CD4-positive, alpha-beta memory T cell (primary cell): ENCODE measurements at places on chromosomes 7 and 10.

DNA sequence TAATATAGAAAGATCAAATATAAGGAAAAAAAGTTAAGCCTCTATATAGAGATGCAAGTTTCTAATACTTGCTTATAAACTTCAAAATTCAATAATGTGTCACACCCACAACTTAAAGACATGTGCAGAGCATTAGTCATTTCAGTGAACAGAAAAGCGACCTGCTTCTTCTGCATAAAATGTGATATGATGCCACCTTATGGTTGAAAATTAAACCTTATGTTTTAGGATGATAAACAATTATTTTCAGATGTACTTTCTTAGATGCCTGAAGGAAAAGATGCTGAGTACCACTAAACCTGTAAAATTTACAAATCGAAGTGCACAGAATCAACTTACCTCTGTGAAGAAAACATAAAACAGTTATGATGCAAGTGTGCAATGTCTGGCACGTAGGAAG lies 96.0 kb downstream of the MTERF1 start:
- no peak for DNase-seq

- DNase-seq, result no peak
Measured at GRCh38 chr7:95993380-95993779, 221.0 kb downstream of the DYNC1I1 start.

DNA sequence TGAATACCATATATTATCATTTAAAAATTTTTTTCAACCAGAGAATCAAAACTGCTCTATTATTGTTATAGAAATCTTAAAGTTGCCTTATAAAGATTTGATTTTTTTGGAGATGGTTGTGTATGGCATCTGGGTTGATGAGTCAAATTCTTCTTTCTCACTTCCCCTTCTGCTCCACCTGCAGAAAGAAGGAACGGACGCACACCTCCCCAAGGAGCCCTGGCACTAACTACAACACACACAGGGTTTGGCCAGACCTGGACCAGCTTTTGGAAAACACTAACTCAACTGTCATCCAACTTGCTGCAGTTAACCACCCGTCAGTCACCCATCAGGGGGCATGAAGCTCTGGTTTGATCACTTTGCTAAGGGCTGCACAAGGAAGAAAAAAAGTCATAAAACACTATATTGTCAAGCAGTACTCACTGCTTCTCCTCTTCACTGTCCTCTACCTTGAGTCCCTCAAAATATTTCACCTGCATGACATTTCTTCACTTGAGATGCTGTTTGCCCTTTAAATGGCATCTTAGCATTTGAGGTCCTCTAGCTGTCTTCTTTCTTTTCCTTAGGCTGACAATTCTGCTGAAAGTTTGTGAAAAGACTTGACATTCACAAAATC lies 266.7 kb upstream of the PHF14 start:
- no peak for DNase-seq

- DNase-seq, result no peak
Measured at GRCh38 chr10:62189131-62189530, 79.5 kb downstream of the RTKN2 start.

GRCh38 chr7:143369678-143370651 lies 7.5 kb upstream of the FAM131B start:
- no peak for DNase-seq

DNA sequence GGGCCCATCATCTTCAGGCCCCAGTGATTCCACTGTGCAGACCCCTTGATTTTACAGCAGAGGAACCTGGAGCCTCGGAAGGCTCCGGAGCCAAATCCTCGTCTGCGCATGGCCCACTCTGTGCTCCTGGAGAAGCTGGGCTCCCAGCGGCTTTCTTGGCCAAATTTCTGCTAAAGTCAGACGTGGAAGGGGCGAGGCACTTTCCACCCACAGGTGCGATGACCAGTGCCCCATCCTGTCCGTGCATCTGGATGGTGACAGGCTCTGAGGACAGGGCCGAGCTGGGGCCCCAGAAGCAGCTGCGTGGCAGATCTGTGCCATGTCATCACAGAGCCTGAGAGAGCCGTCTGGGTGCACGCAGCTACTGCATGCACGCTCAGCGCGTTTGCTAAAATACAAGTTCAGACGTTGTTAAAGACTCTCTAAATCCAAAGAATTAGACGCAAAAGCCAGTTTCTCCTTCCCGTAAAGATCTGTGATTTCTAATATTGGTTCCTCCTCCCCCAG lies 57.2 kb downstream of the JAKMIP3 start:
- no peak for DNase-seq

DNA sequence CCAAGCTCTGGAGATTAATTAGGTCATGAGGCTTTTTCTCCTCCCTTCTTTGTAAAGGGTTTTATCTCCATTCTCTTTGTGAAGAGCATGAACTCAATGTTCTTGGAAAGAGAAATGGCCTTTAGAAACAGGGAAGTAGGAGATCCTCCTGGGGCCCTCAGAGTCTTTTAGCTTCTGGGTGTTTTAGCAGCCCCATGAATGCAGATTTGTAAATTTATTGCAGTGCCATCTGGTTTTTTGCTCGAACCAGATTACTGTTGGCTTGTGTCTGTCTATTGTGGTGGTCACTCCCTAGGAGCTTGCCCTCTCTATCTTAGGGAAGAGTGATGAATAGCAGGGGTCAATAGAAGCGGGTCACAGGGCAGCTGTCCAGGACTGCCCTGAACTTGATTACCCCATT lies 110.6 kb downstream of the BTRC start:
- DNase-seq, result no peak

DNA sequence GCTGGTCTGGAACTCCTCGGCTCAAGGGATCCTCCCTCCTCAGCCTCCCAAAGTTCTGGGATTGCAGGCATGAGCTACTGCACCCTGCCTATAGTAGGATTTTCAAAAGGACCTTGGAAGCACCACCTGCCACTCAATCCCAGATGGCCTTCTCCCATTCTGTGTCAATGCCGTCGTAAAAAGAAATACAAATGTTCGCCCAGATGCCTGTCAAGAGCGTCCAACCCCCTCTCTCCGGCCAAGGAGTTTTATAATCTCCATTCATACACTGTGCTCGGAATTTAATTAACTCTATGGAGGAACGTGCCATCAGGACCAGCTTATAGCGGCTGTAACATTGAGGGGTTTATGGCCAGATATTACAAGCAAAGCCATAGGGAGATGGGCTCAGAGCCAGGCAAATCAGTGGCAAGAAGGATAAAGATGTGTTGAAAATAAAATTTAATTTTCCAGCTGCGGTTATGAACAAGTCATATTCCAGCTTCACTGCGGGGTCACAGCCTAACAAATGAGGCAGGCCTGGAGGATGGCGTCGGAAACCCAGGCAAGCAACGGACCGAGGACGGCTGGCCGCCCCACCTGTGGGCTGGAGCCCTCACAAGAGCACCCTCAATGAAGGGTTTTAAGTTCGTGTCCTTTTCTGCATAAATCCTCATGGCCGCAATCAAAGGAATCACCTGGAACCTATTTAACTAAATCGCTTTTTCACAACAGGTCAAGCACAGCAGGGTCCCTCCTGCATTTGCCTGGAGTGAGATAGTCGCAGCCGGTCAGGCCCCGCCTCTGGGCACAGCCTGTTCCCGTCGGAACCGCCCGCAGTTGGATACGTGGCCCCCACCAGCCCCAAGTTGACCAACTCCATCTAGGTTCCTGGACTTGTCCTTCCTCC lies 374.5 kb upstream of the FOXK1 start:
- no peak for DNase-seq

DNA sequence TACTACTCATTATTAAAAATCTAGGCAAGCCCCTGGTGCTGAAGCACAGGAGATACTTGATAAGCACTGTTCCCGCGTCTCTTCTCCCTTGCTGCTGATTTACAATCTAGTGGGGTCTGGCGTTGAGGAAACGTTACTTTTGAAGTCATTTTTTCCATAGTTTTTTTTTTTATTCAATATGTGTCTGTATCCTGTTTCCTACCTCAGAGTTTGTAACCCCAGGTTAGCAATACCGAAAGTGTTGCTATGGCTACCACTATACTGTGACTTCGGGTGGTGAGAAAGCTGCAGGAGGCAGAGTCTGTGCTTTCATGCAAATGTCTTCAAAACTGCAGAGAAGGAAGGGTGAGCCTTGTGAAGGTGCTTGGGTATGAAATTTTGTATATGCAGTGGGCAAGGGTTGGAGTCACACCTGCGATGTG lies 458.8 kb upstream of the GHITM start:
- DNase-seq, result peak; percentile 12

- no peak for DNase-seq
Measured at GRCh38 chr7:91357379-91357778, 93.1 kb downstream of the FZD1 start.

GRCh38 chr10:71968553-71969474 lies 4.6 kb downstream of the CHST3 start:
- no peak for DNase-seq

- peak; percentile 49 for DNase-seq
Measured at GRCh38 chr7:21256310-21256877, 171.5 kb upstream of the SP4 start.

GRCh38 chr10:79387974-79388850 lies 40.9 kb downstream of the PPIF start:
- no peak for DNase-seq

DNA sequence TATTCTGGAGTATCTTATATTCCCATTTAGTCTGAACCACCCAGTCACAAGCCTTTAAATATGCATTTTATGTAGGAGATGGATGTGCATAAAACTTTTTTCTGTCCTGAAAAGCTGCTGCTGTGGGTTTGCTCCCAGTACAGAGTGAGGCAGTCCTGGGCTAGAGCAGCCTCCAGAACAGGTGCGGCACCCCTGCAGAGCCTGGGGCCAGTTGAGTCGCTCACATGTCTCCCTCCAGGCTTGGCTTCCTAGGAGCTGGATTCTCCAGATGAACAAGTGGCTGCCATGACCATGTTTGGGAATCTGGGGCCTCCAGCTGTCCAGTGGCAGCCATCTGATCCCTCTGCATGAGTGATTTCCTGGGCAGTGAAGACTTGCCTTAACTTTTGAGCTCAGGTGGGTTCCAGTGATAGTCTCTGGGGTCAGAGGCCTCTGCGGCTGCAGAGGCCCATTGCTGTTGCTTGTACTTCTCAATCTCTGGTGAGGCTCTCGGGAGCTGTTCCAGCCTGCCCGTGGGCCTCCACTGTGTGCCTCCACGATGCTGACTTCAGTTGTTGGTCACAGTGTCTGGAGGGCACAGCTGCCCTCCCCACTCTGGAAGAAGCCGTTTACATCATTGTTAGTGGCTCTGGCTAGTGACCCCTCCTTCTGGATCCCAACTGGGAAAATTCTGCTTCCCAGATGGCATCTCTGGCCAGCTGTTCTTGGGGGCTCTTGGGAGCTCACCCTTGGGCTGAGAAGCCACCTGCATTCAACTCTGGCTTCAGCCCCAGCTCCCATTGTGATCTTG lies 120.4 kb downstream of the EMX2 start:
- DNase-seq, result no peak

- no peak for DNase-seq
Measured at GRCh38 chr10:32132357-32132946, 76.2 kb upstream of the KIF5B start.

DNA sequence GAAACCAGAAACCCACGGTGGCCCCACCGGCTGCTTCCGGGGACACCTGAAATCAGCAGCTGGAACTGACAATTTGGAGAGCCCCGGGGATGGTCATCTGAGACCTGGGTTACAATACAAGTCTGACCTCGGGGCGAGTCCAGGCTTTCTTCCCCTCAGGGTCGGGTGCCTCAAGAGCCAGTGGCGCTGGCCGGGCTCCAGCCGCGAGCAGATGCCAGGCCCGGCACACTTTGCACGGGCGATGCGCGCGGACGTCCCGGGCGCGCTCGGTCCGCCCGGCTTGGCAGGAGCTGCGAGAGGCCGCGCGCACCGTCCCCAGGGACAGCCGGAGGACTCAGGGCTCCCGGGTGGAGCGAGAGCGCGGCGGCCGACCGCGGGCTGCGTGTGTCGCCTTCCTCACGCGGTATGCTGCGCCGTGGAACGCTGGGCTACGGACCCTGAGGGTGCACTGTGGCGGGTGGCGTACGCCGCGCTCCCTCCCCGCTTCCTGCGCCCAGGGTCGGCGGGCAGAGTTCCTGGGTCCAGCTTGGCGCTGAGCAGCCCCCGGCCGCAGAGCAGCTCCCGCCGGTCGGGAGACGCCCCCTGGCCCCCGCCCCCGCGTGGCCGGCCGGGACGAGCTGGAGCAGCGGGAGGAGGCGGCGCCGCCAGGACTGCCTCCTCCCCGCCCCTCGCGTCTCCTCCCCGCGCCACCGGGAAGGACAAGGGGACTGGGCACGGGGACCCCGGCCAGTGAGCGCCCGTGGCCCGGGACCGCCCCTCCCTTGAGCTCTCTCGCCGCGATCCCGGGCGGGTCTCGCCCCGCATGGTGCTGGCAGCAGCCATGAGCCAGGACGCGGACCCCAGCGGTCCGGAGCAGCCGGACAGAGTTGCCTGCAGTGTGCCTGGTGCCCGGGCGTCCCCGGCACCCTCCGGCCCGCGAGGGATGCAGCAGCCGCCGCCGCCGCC lies at the start of gene RBM20:
Gene RBM20 (plus strand): TSS at position 684 of the 945 bp plus-strand sequence. CDS start 119 bp downstream, at position 803.
- peak; percentile 46 for DNase-seq

DNA sequence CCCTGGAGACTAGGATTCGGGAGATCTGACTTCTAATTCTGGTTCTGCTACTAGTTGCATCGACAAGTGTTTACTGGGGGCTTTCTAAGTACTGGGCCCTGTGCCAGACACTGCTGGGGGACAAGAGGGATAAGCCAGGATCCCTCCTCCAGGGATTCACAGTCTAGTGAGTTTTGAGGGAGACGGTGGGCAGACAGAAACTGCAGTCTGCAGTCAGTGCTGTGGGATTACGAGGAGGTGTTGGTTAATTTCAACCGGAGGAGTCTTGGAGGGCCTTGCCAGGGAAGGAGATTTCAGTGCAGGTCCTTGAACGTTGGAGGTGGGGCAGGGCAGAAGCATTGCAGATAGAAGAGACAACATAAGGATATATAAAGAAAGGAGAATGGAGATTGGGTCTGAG lies 3.5 kb upstream of the KCNH2 start:
- DNase-seq, result no peak

- DNase-seq, result no peak
Measured at GRCh38 chr7:151198945-151199848, 11.1 kb downstream of the H2BK1 start.

GRCh38 chr7:51126324-51126723 lies 190.3 kb downstream of the COBL start:
- no peak for DNase-seq

GRCh38 chr10:15259136-15259535 lies 90.6 kb upstream of the NMT2 start:
- DNase-seq, result no peak

- no peak for DNase-seq
Measured at GRCh38 chr10:113230011-113230610, 280.1 kb downstream of the TCF7L2 start.

DNA sequence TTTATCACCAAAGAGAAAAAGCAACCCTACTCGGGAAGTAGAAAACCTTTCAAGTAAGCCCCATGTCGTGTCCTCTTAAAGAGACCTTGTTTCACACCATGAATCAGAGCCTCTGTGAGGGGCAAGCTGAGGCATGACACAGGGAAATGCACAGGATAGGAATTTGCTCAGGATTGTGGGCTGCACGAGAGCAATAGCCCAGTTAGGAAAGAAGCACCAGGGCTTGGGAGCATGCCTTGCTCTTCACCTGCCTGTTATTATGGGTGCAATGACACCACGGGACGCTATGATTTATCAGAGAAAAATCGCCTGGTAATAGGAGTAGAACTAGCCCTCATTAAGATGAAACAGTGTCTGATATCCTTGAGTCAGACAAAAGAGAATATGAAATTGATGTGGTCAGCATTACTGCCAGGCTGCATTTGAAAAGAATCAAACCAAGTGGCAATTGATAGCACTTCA lies 562.9 kb upstream of the NRP1 start:
- no peak for DNase-seq

GRCh38 chr7:158008267-158008666 lies 579.4 kb downstream of the PTPRN2 start:
- no peak for DNase-seq
